ENCODE measurements at places on chromosomes 13 and 19. TPM values are rescaled to one million over a fixed set of nuclear protein-coding genes. Genes with fewer than 3 reads are reported as not detected.
A peak's percentile ranks its signal among the peaks of the same experiment; 100 is the strongest.

- H3K27me3 ChIP-seq = peaks cover 7% of the 10 kb centered on the region
- peak; percentile 55 for DNase-seq
- H3K4me3 ChIP-seq = no peak overlapping the region
- H3K36me3 ChIP-seq = no peaks in the 10 kb centered on the region
- H3K4me1 ChIP-seq = peaks cover 18% of the 10 kb centered on the region
Observed at GRCh38 chr19:35869327-35870123, 1.2 kb downstream of the APLP1 start.

GRCh38 chr13:55991666-55992065 is 1149.1 kb upstream of the PRR20A start:
- H3K27me3 ChIP-seq = no peaks in the 10 kb centered on the region
- H3K4me1 ChIP-seq = no peaks in the 10 kb centered on the region
- no peaks in the 10 kb centered on the region for H3K36me3 ChIP-seq
- H3K27ac ChIP-seq = no peak overlapping the region
- no peak for DNase-seq
- H3K4me3 ChIP-seq = no peak overlapping the region

Gene CALR3
- total RNA-seq = not detected

DNA sequence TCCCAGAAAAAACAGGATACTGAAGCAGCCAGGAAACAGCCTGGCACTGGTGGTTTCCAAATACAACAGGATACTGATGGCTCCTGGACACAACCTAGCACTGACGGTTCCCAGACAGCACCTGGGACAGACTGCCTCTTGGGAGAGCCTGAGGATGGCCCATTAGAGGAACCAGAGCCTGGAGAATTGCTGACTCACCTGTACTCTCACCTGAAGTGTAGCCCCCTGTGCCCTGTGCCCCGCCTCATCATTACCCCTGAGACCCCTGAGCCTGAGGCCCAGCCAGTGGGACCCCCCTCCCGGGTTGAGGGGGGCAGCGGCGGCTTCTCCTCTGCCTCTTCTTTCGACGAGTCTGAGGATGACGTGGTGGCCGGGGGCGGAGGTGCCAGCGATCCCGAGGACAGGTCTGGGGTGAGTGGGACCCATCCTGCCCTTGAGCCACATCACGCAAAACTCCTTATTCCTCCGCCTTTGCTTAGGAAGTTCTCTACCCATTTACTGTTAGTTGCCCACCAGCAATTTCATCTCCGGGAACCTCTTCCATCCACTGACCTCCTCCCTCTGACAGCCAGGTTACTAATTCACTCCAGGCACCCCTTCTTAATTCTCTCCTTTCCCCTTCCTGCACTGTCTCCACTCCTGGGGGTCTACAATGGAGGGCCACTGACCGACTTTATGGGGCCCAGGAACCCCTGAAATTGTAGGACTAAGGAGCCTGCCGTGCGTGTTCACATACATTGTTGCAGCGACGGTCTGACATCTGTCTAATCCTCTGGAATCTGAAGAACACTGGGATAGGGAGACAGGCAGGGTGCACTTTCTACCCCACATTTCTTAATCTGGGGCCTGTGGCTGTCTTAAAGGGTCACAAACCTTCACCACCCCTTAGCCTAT is 1.2 kb downstream of the ITPKC start:
- peaks cover 39% of the 10 kb centered on the region for H3K4me1 ChIP-seq
- DNase-seq = no peak
- peak overlapping the region; percentile 92 for H3K27ac ChIP-seq
- H3K36me3 ChIP-seq = peaks cover 6% of the 10 kb centered on the region
- H3K27me3 ChIP-seq = no peaks in the 10 kb centered on the region

Gene IGFL4
- total RNA-seq = not detected

DNA sequence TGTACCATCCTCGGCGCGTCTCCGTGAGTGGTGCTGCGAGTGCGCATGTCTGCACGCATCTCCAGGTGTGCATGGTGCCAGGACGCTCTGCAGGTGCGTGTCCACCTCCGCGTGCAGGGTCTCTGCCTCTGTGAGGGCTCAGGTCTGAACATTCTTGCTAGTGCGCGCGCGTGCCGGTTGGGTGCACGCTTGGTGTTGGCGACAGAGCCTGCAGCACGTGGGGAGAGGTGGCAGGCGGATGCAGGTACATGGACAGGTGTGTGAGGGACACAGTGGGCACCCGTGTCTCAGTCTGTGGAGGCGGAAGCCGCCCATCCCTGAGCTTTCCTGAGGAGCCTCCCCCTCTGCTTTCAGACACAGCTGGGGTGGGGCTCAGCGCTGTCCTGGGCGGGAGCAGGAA is 4.9 kb upstream of the OR10H2 start:
- H3K27ac ChIP-seq = no peak overlapping the region
- H3K4me3 ChIP-seq = no peak overlapping the region
- H3K27me3 ChIP-seq = no peaks in the 10 kb centered on the region
- H3K36me3 ChIP-seq = no peaks in the 10 kb centered on the region
- H3K4me1 ChIP-seq = no peaks in the 10 kb centered on the region

DNA sequence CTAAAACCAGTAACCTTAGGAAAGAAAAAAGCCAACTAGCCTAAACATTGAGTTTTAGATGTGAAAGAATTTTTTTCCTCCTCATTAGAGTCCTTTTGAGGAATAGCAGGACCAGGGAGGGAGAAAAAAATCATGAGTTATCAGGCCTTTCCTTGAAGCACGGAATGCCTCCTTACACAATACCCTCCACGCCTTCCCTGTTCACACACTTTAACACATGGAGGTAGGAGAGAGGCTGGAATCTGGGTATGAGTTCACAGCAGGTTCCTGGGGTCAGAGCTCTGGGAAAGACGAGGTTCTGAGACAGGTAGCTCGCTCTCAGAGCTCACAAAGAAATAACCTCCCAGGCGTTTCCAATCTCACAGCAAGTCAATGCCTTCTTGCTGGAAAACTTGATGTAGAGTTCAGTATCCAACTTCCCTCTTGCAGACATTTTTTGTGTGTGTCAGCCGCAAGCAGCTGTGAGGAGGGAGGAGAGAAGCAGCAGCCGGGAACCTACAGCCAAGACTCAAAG is 716 bp downstream of the ZNF573 start:
- peaks cover 6% of the 10 kb centered on the region for H3K4me1 ChIP-seq
- H3K4me3 ChIP-seq = peak overlapping the region; percentile 82
- no peak for DNase-seq
- H3K36me3 ChIP-seq = peaks cover 2% of the 10 kb centered on the region

Gene SYNGR4
- total RNA-seq = not detected

- no peak for DNase-seq
- no peak overlapping the region for H3K27ac ChIP-seq
- no peak overlapping the region for H3K4me3 ChIP-seq
- H3K4me1 ChIP-seq = no peaks in the 10 kb centered on the region
- H3K36me3 ChIP-seq = no peaks in the 10 kb centered on the region
Observed at GRCh38 chr19:31306006-31306753, 43.1 kb downstream of the TSHZ3 start.

DNA sequence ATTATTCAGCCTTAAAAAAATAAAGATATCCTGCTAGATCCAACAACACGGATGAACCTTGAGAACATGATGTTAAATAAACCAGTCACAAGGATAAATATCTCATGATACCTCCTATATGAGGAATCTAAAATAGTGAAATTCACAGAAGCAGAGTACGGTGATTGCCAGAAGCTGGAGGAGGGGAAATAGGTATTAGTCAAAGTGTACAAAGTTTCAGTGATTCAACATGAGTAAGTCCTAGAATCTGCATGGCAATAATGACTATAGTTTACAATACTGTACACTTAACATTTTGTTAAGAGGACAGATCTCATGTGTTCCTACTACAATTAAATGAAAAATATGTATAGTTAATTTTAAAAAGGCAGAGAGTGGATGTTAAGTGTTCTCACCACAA is 206.6 kb upstream of the SLC10A2 start:
- no peak overlapping the region for H3K27ac ChIP-seq
- no peaks in the 10 kb centered on the region for H3K36me3 ChIP-seq

- H3K4me1 ChIP-seq = no peaks in the 10 kb centered on the region
- no peaks in the 10 kb centered on the region for H3K27me3 ChIP-seq
- peaks cover under 1% of the 10 kb centered on the region for H3K36me3 ChIP-seq
- no peak for DNase-seq
Observed at GRCh38 chr19:21513651-21514050, 8.2 kb downstream of the ZNF429 start.

- no peak overlapping the region for H3K27ac ChIP-seq
- H3K4me3 ChIP-seq = no peak overlapping the region
- no peak for DNase-seq
Observed at GRCh38 chr13:45863709-45864590, 12.4 kb upstream of the SIAH3 start.

Gene RRAS
- 11.0 TPM for total RNA-seq

GRCh38 chr13:23956106-23956505 is 58.8 kb upstream of the C1QTNF9B start:
- no peaks in the 10 kb centered on the region for H3K4me1 ChIP-seq
- no peak overlapping the region for H3K4me3 ChIP-seq
- DNase-seq = no peak
- H3K27ac ChIP-seq = no peak overlapping the region

Gene CD79A
- 2.6 TPM for total RNA-seq

All from naive thymus-derived CD4-positive, alpha-beta T cell (primary cell).